ENCODE measurements at places on chromosomes 2 and 18.

- DNase-seq, result no peak
Measured at GRCh38 chr2:179511105-179511789, 246.6 kb upstream of the SESTD1 start.

DNA sequence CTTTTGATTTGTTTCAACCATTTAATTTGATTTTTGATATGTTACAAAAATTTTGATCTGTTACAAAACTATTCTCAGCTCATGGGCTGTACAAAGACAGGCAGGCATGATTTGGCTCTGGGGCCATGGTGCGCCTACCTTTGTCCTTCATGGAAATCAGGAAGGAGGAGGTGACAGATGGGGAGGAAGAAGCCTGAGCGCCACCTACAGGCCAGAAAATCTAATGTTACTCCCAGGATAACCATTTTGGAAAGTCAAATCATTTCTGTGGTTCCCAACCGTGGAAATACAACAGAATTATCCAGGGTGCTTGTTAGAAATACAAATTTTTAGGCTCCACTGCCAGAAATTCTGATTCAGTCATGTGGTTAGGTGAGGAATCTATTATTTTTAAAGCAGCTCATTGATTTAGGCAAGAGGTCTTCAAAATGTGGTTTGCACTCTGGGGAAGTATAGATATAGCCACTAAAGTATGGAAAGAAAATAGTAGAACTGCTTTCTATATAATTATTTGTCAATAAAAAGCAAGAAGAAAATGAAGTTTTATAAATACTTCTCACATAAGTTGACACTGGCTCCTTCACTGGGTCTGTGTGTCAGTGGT lies 93.9 kb downstream of the EVA1A start:
- DNase-seq, result peak; percentile 22

DNA sequence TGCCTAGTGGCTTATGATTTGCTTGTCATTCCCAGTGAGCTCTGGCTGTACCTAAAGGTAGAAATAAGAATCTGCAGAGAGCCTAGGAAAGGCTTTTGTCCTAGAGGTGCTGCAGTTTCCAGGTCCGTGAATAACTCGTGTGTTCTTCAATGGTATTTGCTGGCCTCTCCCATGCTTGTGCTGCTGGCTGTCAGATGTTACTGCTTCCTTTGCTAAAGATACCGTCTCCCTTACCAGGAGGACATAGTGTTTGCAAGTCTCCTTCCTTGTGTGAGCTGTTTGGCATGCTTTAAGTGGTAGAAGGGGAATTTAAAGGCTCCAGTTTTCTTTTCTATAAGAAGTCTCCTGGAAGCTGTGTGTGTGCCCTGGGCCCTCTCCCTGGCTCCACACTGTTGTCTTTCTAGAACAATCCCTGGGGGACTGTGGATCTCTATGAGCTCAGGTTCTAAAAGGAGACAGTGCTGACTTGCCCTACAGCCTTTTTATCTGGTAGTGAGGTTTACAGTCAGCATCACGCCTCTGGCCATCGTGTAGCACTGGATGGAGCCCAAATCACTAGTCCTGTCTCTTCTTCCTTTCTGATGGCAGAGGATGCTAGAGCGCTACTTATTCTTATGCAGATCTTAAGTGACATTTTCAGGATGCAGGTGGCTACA lies 65.8 kb downstream of the RNF144A start:
- no peak for DNase-seq

DNA sequence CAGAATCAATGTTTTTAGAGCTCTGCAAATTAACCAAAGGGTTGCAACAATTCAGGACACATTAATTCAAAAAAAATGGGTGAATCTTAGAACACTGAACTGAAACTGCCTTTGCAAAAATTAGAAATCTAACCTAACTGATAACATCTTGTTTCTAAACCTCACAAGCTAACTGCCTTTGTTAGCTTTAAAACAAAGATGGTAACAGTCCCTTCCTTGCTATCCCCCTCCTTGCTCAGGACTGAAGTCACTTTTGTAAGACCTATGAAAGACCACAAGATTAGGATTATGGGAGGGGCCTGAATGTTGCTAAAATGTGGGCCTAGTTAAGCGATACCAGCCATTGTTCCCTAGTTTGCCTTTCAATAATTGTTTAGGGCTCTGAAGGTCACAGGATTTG lies 44.9 kb upstream of the LONRF2 start:
- DNase-seq, result no peak

GRCh38 chr18:79982736-79983135 lies 5.6 kb downstream of the TXNL4A start:
- peak; percentile 39 for DNase-seq

- no peak for DNase-seq
Measured at GRCh38 chr2:16023506-16024360, 83.4 kb downstream of the MYCN start.

DNA sequence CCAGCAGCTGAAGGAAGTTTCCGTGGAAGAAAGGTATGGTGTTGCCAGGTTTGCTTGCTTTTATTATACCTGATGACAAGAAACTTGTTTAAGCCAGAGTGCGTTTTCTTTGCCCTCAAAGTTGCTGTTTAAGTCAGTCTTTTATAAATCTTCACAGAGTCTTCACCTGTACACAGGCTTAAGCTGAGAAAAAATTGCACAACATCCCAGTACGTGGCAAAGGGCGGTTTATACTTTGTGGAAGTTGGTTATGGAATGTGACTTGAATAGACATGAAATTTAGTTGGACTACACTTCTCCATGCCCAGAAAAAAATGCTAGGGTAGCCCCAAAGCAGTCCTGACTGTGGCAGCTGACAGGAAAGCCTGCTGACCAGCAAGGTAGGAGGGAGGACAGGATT lies 121.5 kb downstream of the RTN4 start:
- DNase-seq, result no peak

DNA sequence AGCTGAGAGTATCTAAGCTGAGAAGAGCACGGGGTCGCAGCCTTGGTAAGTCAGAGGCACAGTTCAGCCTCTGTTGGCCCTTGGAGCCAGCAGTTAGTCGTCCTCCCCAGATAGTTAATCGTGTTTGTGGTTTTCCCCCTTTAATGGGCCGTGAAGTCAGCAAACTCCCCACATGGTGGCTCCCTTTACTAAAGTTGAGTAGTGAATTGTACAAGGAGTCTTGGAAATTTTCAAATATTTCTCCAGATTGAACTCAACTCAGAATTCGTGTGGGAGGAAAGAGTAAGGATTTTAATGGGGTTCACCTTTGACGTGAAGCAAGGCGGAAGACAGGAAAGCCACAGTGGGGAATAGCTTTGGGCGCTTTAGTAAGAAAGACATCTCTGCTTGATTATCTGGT lies 2.4 kb upstream of the ADCYAP1 start:
- no peak for DNase-seq

DNA sequence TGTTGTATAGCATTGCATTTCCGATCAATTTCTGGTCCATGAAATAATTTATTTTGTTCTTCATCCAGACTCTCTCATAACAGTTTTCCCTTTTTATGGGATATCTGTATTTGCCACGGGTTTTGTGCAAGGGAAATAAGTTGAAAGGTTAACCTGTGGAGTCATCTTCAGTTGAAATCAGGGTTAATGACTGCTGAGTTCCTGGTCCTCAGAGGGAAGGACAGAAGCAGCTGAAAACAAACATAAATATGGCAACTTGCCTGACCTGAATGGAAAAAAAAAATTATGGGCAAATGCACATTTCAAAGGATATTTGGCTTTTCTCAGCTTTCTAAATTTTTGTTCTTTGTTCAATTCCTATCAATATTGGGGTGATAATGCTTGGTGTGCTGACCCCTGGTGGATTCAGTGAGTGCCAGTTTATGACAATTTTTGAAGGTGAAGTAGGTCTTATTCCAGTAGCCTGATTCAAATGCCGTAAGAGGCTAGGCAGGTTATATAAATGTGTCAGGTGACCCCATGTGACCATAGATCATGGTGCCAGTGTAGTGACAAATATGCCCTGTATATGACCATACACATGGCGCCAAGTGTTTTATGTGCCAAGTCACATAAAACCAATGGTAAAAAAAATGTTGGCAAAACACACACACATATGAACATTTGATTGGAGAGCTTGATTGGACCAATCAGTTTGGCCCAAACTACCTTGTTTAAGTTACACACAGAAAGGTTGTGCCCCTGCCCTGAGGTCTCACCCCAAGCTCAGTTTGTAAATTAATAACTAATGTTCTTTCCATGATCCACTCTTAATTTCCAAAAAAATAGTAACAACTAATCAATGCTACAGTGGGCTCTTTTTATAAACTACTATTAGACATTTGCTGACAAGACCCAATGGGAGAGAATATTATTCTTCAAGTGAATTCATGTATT lies 47.6 kb upstream of the FAM124B start:
- DNase-seq, result no peak

GRCh38 chr2:194445226-194445625 lies 1211.8 kb upstream of the SLC39A10 start:
- DNase-seq, result no peak

- DNase-seq, result no peak
Measured at GRCh38 chr18:24212939-24213338, 74.1 kb downstream of the CABYR start.

DNA sequence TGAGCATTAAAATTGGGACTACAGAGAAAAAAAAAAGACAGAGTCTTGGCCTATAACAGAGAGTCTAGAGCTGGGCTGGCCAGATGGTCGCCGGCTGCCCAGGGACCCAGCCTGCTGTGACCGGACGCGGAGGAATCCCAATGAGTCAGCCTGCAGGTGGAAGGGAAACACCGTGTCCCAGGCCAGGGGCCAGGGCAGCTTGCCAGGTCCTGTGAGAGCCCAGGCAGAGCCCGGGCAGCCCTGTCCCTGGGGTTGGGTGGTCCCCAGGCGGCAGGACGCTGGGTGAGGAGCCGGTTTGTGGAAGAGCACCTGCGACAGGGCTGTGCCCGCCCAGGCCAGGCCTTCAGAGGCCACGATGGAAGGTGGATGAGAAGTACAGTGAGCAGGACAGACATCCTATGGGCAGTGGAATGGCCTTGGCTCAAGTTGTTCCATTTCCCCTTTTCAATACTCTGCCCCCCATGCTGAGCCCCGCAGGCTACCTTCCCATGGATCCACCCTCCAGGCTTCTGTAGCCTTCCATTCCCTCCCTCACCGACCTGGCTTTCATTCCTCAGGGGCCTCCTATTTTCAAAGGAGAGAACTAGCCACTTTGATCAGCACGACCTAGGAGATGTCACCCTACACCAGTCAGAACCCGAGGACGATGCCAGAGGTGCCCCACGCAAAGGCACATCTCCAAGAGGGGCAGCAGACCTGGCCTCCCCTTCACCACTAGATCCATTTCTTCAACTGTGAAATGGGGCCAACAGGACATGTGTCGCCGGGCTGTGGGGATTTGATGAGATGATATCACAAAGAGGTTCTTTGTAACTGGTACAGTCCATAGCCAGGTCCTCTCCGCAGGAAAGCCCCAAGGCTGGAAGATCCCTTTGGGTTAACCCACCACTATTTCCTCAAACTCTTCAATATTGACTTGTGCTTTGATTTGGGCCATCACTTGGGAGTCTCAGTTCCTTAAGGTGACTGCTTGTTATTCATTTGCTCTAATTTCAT lies 87.5 kb downstream of the POLR1A start:
- DNase-seq, result no peak

DNA sequence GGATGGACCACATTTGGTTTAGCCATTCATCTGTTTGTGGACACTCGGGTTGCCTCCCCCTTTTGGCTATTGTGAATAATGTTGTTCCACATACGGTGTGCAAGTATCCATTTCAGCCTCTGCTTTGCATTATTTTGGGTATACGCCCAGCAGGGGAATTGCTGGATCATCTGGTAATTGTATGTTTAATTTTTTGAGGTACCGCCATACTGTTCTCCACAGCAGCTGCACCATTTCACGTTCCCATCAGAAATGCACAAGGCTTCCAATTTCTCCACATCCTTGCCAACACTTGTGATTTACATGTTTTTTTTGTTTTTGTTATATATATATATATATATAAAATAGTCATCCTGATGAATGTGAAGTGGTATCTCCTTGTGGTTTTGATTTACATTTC lies 54.6 kb upstream of the TWIST2 start:
- DNase-seq, result no peak
